Right lung (tissue), 10 donors: ENCODE measurements at places on chromosomes 13 and 19.

- no peak for DNase-seq
These were observed 81.0 kb downstream of the GPR12 start for GRCh38 chr13:26679411-26680122.

- no peak for DNase-seq
These were observed 5.8 kb downstream of the SLC39A3 start for GRCh38 chr19:2733930-2734588.

DNA sequence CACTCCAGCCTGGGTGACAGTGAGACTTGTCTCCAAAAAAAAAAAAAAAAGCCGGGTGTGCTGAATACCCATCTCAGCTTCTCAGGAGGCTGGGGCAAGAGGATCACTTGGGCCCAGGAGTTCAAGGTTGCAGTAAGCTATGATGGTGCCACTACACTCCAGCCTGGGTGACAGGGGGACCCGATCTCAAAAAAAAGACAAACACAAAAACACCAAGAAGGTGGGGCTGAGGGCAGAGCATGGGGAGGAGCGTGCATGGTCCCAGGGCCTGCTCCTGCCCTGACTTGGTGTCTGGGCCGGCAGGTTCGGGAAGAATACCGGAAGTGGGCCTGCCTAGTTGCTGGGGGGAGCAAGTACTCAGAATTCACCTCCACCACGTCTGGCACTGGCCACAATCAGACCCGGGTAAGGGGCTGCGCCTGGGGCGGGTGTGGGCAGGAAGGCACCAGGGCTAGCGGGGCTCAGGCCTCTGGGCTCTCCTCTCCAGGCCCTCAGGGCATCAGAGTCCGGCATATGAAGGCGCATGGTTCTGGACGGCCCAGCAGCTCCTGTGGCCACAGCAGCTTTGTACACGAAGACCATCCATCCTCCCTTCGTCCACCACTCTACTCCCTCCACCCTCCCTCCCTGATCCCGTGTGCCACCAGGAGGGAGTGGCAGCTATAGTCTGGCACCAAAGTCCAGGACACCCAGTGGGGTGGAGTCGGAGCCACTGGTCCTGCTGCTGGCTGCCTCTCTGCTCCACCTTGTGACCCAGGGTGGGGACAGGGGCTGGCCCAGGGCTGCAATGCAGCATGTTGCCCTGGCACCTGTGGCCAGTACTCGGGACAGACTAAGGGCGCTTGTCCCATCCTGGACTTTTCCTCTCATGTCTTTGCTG lies 11.3 kb downstream of the DDX39A start:
- no peak for DNase-seq

GRCh38 chr13:21016487-21016886 lies 44.9 kb downstream of the LATS2 start:
- DNase-seq: no peak
